Activated naive CD4-positive, alpha-beta T cell treated with anti-CD3 and anti-CD28 coated beads for 36 hours (primary cell): ENCODE measurements at places on chromosomes 5 and 9. TPM values are rescaled to one million over a fixed set of nuclear protein-coding genes. Genes with fewer than 3 reads are reported as not detected.

DNA sequence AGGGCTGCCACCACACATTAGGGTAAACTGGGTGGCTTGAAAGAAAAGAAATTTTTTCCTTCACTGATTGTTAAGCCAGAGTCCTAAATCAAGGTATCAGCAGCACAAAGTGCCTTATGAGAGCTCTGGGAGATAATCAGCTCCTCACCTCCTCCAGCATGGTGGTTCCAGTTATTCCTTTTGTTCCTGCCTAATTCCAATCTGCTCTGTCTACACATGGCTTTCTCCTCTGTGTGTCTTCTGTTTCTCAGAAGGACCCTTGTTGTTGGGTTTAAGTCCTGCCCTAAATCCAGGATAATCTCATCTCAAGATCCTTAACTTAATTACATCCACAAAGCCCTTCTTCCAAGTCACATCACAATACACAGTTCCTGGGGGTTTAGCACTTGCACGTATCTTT, 1352.0 kb upstream of the CDH9 start:
- DNase-seq: no peak

GRCh38 chr5:127352068-127352467, 61.5 kb downstream of the MEGF10 start:
- DNase-seq: no peak

The MARCHF11 gene
- not detected for total RNA-seq

The KIAA1958 gene
- 6.7 TPM for total RNA-seq

DNA sequence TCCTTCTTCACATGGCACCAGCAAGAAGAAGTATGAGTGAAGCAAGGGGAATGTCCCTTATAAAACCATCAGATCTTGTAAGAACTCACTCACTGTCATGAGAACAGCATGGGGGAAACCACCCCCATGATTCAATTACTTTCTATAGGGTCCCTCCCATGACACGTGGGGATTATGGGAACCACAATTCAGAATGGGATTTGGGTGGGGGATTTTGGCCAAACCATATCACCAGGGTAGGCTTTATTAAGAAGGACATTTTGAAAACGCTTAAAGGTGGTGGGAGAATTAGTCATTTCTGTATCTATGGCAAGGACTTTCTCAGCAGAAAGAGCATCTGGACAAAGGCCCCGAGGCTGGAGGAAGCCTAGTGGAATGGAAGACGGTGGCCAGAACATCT, 100.2 kb upstream of the ADAMTS16 start:
- no peak for DNase-seq

GRCh38 chr9:5586391-5586802, 42.5 kb upstream of the RIC1 start:
- peak; percentile 45 for DNase-seq

The TEX48 gene
- not detected for total RNA-seq

- DNase-seq: no peak
Observed at GRCh38 chr5:124410539-124411488, 335.6 kb downstream of the ZNF608 start.

The SPINK4 gene
- not detected for total RNA-seq

GRCh38 chr9:2595973-2596372, 25.6 kb upstream of the VLDLR start:
- DNase-seq: no peak

DNA sequence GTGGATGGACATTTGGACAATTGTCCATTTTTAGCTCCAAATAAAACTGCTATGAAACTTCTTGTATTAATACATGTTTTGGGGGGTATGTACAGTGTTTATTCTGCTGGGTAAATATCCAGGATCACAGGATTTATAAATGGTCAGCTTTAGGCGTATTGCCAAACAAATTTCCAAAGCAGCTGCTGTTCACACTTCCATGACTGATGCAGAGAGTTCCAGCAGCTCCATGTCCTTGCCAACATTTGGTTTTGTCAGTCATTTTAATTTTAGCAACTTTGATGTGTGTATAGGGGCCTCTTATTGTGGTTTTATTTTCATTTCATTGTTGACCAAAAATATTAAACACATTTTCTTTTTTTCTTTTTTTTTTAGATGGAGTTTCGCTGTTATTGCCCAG, 9.8 kb upstream of the SUSD1 start:
- DNase-seq: no peak

DNA sequence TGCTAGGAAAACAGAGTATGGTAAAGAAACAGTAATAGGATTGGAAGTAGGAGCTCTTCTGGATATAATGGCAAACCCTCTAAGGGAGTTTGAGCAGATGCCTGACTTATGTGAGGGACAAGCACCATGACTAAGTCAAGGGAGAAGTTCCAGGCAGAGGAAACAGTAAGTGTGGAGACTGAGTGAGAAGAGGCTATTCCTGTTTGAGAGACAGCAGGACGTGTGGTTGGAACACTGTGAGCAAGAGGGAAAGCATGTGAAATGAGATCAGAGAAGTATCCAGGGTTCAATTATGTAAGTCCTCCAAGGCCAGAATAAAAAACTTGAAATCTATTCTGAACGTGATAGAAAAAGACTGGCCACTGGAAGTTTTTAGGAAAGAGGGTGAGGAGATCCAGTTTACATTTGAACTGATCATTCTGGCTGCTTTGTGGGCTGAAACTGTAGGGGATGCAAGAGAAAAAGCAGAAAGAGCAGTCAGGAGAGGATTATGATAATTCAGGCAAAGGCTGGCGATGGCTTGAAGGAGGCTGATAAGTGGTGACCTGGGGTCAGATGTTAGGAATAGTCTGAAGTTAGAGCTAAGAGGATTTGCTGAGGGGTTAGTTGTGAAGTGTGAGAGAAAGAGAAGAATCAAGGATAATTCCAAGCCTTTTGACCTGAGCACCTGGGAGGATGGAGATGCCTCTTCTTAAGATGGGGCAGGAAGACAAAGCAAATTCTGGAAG, 19.2 kb downstream of the DMAC1 start:
- DNase-seq: no peak

The NUDT12 gene
- total RNA-seq: 4.7 TPM

DNA sequence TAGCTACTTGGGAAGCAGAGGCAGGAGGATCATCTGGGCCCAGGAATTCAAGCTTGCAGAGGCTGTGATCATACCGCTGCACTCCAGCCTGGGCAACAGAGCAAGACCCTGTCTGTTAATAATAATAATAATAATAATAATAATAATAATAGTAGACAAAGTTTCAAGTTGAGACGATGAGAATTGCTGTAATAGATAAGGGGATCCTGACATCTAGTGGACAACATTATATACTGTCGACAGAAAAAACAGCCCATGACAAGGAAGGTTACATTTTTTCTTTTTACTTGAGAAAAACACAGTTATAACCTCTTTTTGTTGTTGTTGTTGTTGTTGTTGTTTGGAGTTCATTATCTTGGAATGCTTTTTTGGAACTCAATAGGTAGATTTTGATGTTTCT, 35.3 kb downstream of the NDFIP1 start:
- no peak for DNase-seq

The PRUNE2 gene
- not detected for total RNA-seq

- DNase-seq: no peak
Observed at GRCh38 chr5:140018096-140018481, 25.0 kb downstream of the NRG2 start.

DNA sequence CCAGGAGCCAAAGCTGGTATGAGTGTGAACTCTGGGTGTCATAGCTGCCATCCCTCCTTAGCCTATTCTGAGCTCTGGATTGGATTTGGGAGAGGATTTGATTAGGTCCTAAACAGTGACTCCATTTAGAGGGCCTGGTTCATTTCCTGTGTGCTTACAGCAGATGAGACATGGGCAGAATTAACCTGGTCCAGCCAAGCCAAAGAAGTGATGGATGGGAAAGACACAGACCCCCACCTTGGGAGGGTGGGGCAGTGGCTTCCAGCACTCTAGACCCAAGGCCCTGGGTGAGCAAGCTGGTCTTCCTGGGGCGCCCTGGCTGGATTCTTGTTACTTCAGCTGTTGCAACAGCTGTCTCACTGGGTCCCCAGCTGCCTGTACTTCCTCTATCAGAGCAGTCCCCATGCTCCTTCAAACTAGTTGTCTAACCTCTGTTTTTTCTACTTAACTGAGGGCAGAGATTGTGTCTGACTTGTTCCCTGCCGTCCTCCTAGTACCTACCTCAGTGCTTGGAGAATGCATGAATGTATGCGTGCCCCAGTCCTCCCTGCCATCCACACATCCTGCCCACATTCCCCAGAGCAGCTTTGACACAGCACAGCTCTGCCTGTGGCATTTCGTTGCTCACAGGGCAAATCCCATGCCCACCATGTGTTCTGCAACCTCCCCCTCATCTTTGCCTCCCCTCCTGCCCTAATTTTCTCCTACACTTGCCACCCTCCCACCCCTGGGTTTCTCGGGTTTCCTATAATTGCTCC, 115.9 kb downstream of the RGS3 start:
- DNase-seq: peak; percentile 47

- DNase-seq: no peak
Observed at GRCh38 chr5:74736759-74737158, 30.2 kb downstream of the GFM2 start.
